ENCODE measurements at places on chromosomes 5 and 9.

DNA sequence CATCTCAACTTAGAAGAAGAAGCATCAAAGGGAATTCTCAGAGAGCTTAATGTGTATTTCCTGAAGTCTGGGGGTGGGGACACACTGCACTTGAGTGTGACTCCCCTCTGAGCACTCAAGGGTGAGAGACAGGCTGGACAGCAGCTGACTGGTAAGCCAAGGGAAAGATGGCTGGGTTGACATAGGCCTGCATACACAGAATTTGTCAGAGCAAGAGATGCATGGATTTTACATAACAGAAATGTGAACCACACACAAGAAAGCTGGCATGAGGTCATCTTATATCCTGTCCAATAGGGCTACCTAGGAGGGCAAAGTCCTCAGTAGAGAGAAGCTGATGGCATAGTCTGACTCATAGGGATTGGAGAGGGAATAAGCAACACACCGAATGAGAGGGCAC, 114.3 kb upstream of the EPB41L4A start:
- DNase-seq = no peak

DNA sequence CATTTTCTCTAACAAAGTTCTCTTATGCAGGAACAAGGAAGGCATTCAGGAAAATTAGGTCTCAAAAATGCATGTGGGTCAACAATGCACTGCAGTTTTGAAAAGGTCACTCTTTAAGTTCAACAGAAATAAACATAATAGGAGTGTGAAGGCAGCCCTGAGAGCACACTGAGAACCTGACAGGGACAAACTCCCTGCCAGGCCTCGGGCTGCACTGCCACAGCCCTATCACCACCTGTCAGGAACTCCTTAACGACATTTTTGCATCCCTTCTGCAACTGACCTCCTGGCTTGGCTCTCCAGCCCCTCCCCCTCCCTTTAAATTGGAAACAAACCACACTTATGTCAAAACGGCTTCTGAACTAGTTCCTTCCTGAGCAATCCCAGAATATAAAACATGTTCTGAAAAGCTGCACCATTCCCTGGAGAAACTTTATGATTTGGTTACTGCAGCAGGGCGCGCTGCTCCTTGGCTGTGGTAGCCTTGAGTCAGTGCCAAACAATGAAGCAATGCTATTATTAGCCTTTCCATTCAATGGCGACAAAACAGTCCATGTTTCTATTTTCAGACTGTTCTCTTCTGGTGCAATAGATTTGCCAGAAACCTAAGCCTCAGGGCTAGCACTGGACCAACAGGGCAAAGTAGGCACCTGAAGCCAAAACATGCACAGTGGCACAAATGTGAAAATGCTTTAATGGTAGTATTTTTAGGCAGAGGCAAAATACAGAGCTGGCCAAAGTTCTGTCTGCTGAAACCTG, 160.1 kb upstream of the ZNF608 start:
- DNase-seq = no peak

GRCh38 chr9:131288217-131288616, 1.3 kb upstream of the PLPP7 start:
- no peak for DNase-seq

DNA sequence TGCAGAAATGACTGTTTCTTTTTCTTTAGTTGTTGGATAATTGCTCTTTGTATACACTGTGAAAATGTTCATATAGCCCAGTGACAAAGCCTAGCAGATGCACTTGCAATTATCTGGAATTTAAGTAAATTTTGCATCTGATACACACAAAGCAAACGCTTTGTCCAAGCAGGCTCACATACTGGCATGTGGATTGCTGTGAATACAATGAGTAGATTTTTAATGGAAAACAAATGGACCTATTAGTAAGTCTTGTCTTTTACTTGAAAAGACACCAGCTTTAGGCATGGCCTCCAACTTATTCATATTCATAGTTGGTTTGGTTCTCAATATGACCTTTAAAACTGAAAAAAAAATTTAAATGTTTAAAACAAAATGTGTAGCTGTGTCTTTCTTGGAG, 1299.8 kb upstream of the WWC1 start:
- no peak for DNase-seq

- peak; percentile 29 for DNase-seq
Observed at GRCh38 chr9:101458963-101459631, 23.5 kb upstream of the ALDOB start.

GRCh38 chr5:32612134-32612888, 27.0 kb downstream of the SUB1 start:
- DNase-seq = no peak

- DNase-seq = no peak
Observed at GRCh38 chr5:158552241-158552640, 547.5 kb downstream of the EBF1 start.

DNA sequence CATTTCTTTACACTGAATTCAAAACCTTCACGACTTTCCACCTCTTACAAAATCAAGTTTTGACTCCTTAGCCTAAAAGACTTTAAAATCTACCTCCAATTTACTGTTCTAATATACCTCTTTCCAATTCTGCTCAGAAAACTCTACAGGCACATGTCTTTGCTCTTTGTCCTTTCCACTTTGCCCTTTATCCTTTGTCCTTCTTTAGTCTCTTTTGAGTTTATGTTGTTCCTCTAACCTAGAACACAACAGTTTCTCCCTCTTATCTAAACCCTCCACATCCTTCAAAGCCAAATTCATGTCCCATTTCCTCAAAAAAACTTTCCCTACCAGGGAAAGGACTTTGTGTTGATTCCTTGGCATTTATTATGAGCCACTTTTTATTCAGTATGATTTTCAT, 1.4 kb downstream of the CDKL3 start:
- no peak for DNase-seq

DNA sequence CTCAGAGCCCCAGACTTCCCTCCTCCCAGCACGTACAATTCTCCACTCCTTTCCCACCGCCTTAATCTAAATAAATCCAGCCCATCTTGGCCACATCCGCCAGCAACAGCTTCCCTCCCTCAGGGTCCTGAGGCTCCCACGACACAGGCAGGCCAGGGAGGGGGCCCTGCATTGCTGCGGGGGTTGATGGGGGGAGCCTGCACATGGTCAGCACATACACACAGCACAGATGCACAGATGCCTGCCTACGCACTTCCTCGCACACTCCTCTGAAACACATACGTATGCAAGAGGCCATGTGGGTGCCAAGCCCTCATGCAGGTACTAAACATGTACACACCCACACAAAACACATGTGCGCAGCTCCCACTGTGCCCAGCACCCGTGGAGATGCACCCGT, 14.8 kb downstream of the PDGFRB start:
- no peak for DNase-seq

DNA sequence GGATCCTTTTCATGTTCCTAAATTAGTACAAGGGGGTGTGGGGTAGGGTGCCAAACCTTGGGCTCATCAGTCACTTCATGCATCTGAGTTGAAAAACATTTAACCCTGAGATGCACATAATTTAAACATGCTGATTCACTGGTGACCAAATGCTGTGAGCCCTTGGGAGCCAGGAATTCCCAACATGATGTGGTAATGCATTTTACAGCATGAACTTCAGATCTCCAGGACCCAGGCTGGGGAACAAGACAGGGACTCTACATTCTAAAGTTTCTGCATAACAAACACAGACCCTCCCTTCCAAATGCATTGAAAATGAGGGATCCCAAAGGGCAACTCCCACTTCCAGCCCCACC, 322.2 kb downstream of the NDUFS4 start:
- no peak for DNase-seq

GRCh38 chr5:27241564-27242257, 203.3 kb upstream of the CDH9 start:
- no peak for DNase-seq

DNA sequence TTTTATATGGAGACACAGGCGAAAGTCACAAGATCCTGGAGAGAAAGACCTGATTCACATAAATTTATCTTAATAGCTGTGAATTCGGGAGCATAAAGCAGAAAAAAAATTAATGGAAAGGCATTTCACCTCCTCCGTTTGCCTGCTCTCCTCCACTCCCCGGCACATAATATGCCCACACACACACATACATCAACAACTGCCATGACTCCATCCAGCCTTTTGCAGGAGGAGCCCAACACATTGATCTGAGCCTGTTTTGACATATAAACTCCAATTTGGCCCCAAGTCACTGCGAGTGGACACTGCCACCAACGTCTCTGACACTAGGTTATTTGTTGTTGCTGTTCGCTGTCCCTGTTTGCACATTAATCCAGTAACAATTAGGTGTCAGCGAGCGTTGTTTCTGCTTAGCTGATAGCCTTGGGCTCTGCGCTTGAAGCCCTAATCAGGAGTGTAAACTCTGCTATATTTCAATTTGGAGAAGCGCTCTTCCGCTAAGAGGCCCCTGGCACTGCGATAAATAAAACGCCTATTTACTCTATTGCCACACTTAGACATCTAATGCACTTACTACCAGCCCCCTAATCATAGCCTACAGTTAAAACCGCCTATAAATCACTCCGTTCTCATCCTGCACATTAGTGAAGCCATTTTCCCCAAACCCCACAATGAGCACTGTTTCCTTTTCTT, 195.8 kb upstream of the TBCA start:
- DNase-seq = no peak

- DNase-seq = peak; percentile 36
Observed at GRCh38 chr5:95081500-95081960, 203.4 kb downstream of the MCTP1 start.

DNA sequence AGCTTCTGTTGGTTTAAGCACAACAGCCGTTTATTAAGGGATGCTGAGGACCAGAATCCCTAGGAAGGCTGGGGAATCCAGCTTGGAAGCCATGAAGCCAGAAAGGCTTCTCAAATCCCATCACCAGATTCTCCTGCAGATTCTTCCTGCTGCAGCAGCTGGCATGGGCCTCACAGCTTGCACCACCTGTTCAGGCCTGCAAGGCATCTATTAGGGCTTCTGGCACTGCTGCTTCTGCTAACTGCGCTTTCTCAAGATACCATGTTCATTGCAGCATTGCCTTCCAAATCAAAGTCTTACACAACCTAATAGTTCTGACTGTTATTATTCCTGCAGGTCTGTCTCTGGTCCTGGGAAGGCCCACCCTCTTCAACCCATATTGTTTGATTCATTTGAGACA, 51.2 kb upstream of the ZNF366 start:
- no peak for DNase-seq

DNA sequence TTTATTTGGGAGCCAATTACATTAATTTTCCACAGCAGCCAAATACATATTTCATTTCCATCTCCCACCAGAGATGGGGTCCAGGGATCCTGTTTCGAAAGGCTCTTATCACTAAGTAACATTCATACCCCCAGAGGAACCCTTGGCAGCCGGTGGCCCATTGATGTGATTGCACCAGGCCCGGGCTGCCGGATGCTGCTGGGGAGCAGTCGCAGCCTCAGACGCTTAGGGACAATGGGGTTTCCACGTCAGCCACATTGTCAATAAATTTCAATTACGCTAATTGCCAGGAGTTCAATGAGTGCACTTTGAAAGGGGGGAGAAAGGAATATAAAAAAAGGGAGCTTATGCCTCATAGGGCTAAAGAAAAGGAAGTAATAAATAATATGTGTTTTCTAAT, 478.8 kb upstream of the ADAMTS16 start:
- DNase-seq = no peak

- DNase-seq = no peak
Observed at GRCh38 chr5:94870511-94871183, 252.2 kb downstream of the SLF1 start.

DNA sequence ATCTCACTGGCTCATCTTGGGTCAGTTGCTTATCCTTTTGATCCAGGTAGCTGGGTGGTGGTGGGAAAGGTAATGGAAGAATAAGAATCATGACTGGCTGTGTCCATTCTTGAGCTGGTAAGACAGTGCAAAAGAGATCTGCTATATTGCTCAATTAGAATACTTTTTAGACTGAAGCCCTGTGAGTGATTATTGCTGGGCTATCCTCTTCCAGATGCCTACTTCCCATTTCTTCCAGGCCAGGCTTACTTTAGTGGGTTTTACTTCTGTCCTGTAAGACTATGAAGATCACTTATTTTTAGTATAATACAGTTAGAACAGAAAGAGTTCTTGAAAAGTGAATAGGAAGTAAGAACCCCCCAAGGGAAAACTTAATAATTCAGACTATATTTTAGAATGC, 7.2 kb downstream of the MARCHF6 start:
- DNase-seq = no peak

GRCh38 chr5:35990941-35991611, at the start of gene UGT3A1:
TSS of gene UGT3A1 (minus strand) at chr5:35991390. CDS start at chr5:35991240, 150 bp downstream.
- DNase-seq = no peak

DNA sequence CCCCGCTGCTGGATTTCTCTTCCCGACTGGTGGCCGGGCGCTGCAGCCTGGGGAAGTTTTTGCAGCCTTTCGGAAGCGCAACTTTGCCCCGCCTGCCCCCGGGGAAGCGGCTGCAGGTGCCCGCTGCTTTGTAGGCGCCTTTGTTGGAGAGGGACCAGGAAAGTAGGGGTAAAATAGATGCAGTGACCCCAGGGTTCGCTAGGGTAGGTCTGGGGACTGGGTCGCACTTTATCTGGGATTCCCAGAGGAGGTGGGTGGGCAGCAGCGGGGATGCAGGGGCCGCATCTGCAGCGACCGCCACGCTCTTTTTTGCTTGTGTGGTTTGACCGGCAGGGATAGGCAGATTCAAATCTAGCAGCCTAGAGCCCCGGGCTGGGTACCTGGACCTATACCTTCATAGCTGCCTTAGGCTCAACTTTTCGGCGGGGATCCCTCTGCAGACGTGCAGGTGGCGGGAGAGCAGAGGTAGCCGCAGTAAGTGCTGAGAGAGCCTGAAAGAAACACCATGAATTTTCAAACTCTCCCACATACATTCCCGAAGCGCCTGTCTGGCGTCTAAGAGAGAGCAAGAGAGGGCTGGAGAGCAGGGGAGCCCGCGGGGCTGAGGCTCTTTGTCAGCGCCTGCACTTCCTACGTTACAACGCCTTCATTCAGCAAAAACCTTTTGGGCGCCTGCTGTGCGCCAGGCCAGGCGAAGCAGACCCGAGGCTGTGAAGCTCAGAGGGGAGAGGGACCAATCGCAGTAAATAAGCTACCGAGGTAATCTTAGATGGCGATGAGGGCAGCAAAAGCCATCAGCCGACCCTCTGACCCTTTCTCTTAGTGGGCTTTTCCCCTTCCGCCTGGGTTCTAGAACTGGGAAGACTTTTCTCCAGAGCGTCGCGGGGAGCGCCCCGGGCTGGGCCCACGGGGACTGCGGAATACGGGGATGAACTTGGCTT, 642 bp downstream of the SV2C start:
- peak; percentile 26 for DNase-seq

DNA sequence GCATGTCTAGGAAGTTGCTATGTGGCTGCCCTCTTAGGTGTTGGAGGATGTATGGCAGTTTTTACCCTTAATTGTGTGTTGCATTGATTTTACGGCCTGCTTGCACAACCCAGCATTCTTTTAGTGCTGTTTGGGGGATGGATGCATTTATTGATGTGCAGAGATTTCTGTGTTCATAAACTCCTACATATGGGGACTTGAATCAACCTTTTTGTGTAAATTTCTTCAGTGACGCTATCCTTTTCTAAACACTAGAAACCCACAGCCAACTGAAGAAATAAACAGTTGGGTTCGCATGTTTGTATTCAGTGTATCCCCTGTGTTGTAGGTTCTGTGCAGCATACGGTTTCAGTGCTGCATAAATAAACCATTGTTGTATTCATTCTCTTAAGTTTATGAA, 263.7 kb downstream of the RASEF start:
- DNase-seq = no peak

Data from activated naive CD4-positive, alpha-beta T cell treated with anti-CD3 and anti-CD28 coated beads, Interleukin-2, amount 10 ng/mL, durations not matched to agents 7 days and 5 days (primary cell).